ENCODE measurements at places on chromosomes 4 and X. TPM values are rescaled to one million over a fixed set of nuclear protein-coding genes. Genes with fewer than 3 reads are reported as not detected.

Gene TNMD
- total RNA-seq: not detected

GRCh38 chr4:37908488-37909331 is 17.8 kb downstream of the TBC1D1 start:
- no peak for DNase-seq

DNA sequence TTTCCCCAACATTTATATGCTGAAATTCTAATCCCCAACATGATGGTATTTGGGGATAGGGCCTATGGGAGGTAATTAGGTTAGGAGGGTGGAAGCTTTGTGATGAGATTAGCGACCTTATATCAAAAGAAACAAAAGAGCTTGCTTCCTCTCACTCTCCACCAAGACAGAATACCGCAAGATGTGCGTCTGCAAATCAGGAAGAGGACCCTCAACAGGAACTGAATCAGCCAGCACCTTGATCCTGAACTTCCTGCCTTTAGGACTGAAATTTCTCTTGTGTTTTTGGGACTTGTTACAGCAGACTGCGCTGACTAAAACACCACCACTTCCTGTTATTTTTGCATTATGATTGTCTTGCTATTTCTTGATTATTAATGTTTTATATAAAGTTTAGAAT is 1889.4 kb downstream of the C4orf33 start:
- no peak for DNase-seq

- no peak for DNase-seq
These were observed 42.9 kb downstream of the USP26 start for GRCh38 chrX:133053861-133054598.

- no peak for DNase-seq
These were observed 42.2 kb downstream of the SEC31A start for GRCh38 chr4:82848706-82849105.

Measured in K562 (cell line).